Renal cortex interstitium (tissue), 15 donors: ENCODE measurements at places on chromosomes 13 and 19. TPM values are rescaled to one million over a fixed set of nuclear protein-coding genes. Genes with fewer than 3 reads are reported as not detected.
A peak's percentile ranks its signal among the peaks of the same experiment; 100 is the strongest.

VSTM1 gene
- not detected for polyA plus RNA-seq

ZNF415 gene
- polyA plus RNA-seq = 24.0 TPM

RFXAP gene
- polyA plus RNA-seq = 19.5 TPM

SYT5 gene
- polyA plus RNA-seq = 0.47 TPM

PROZ gene
- polyA plus RNA-seq = 4.3 TPM

MUC16 gene
- 0.02 TPM for polyA plus RNA-seq

VSTM2B gene
- polyA plus RNA-seq = 0.64 TPM

DNA sequence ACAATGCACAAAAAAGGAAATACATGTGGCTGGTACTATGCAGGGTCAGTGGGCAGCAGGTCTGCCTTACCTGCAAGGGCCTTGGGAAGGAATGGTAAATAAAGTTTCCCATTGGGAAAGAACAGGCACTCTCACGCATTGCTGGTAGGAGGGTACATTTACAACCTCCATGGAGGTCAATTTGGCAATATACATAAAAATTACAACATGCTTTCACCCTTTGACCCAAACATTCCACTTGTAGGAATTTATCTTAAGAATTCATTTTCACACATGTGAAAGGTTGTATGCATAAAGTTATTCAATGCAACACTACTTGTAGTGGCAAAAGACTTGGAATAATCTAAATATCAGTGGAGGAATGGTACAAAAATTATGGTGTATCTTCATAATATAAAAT is 216.4 kb downstream of the DLEU7 start:
- no peak for DNase-seq

- no peak for DNase-seq
These were observed 296.8 kb upstream of the SGCG start for GRCh38 chr13:22883956-22884355.

DNA sequence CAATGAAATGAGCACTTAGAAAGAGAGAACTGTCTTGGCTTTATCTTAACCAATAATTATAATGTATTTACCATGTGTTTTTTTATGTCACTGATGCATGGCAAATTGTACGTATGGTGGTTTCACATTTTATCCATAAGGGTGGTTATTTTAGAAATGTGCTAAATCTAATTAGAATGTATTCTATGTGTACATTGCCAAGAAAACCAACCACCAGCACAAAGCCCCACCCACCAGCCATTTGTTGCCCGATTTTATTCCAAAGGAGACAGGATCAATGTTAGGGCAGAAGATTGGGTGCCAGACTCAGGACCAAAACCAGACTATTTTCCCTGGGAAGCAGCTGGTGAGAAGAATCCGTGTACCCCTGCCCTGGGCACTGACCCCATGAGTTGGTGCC is 63.0 kb upstream of the SOX1 start:
- no peak for DNase-seq

GRCh38 chr19:40610396-40611064 is 9.4 kb downstream of the LTBP4 start:
- no peak for DNase-seq

GRCh38 chr13:48769107-48769704 is 115.5 kb downstream of the CYSLTR2 start:
- DNase-seq = peak; percentile 71

DNA sequence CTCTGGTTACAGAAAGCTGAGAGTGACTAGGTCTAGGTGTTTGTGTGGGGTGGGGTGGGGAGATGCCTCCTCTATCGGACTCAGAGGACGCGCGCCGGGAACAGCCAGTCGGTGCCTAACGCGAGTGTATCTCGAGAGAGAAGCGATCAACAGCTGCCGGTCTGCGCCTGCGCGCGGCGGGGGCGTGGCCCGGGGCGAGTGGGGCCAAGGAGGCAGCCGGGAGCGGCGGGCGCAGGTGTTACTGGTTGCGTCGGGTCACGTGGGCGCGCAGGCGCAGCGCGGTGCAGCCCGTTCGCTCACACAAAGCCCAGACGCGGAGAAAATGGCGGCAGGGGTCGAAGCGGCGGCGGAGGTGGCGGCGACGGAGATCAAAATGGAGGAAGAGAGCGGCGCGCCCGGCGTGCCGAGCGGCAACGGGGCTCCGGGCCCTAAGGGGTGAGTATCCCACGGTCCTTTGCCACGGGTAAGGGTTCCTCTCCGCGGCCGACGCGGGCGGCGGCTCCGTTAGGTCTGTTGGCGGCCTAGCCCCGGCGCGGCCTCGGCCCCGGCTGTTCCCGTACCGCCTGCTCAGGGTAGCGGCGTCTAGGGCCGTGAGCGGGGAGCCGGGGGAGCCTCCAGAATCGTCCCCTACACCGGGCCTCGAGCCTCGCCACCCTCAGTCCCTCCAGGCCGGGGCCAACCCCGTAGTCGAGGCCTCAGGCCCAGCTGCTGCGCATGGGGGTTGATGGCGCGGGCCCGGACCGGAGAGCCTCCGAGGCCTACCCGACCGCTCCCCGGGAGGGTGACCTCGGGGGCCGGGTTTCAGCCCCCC is at the start of gene HNRNPM:
HNRNPM (plus strand) TSS at position 299 of the 811 bp plus-strand sequence; CDS start at position 323, 24 bp downstream.
- DNase-seq = peak; percentile 96

GRCh38 chr13:45782327-45783045 is 69.1 kb downstream of the SIAH3 start:
- no peak for DNase-seq

DNA sequence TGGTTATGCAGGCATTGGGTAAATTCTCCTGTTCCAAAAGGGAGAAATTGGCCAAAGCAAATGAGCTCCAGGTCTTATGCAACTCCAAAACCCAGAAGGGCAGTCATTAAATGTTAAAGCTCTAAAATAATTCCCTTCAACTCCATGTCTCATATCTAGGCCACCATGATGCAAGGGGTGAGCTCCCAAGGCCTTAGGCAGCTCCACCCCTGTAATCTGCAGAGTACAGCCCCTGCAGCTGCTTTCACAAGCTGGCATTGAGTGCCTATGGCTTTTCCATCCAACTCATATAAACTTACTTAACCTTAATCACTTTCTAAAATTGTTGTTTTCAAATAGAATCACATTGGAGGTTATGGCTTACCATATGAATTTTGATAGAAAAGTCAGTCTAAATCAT is 44.7 kb upstream of the ZNF429 start:
- no peak for DNase-seq

DNA sequence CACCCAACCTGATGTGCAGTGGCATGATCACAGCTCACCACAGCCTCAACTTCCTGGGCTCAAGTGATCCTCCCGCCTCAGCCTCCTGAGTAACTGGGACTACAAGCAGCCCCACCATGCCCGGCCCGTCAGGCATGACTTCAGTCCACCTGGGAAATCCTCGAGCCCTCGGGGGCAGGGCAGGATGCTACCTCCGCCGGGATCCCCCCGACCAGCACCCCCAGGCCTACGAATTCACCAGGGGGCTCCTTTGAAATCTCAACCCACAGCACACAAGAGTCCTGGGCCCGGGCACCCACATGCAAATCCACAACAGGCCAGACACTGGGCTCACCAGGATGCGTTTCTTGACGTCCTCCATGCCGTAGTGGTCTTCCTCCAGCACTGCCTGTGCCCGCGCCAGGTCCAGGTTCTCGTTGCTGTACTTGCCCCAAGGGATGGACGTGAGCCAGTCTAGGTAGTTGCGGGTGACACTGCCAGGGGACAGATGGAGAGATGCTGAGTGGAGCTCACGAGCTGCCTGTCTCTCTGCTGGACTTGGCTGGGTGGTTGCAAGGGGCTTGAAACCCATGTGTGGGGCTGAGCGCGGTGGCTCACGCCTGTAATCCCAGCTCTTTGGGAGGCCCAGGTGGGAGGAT is 10.5 kb downstream of the RPL36 start:
- DNase-seq = no peak

GRCh38 chr19:57637379-57637778 is 4.4 kb downstream of the ZNF211 start:
- DNase-seq = no peak

DNA sequence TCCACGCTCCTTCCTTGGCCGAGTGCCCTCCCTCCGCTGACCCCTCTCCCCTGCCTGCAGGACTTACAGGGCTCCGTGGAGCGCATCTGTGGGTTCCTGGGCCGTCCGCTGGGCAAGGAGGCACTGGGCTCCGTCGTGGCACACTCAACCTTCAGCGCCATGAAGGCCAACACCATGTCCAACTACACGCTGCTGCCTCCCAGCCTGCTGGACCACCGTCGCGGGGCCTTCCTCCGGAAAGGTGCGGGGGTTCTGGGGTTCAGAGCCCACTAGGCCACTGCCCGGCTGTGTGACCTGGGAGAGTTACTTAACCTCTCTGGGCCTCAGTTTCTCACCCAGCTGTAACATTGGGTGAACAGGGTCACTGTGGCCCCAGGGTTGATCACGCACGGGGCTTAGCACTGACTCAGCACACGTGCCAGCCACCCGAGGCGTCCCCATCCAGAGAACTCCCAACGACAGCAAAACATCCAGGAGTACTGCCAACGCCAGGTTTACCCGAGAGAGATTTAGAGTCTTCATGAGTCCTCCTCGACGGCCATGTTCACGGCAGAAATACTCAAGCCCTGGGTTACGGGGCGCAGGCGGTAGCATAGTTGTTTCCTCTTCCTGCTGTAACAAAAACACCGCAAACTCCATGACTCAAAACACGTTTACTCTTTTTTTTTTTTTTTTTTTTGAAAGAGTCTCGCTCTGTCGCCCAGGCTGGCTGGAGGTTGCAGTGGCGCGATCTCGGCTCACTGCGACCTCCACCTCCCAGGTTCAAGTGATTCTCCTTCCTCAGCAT is 9.7 kb upstream of the SPACA4 start:
- DNase-seq = no peak

- no peak for DNase-seq
These were observed 13.6 kb upstream of the LATS2 start for GRCh38 chr13:21075011-21075378.

GRCh38 chr13:95643936-95644598 is 439 bp downstream of the DZIP1 start:
- DNase-seq = no peak

GRCh38 chr13:108734676-108735075 is 105.3 kb downstream of the MYO16 start:
- DNase-seq = no peak

DNA sequence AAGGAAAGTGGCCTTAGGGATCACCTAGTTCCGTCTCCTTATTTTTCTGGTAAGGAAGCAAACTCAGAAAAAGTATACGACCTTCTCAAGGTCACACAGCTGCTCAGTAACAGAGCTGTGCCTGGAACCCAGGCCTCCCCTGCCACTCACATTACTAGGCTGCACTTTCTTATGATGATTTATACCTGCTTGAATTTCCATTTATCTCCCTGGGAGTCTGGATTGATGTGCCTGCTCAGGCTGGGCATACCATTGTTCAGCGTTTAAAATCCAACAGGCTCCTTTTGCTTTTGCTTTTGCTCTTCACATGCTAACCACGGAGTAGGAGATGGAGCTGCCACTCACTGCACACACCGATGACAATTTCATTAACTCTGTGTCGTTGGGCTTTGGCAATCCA is 241.0 kb downstream of the OLFM4 start:
- DNase-seq = no peak

DNA sequence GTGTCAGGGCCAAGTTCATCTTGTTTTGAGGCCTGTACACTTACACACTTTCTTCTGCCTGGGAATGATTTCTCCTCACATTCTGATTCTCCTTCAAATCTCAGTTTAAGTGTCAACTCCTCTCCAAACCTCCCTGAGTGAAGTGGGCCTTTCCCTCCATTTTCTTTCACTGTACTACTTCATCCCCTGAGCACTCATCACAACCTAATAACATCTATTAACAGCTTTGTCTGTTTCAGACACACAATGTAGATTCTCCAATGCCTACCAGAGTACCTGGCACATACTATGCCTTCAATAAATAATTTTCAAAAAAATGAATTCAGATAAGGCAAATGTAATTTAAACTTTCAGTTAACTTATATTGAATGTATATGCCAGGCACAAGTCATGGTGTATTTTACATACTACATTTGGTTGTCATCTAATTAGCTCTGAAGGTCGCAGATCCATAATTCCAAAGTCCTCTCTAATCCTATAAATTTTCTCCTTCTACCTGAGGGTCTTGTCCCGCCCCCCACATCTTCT is 357 bp upstream of the COG6 start:
- no peak for DNase-seq

GRCh38 chr13:79675931-79676660 is 195.1 kb downstream of the NDFIP2 start:
- DNase-seq = no peak

DNA sequence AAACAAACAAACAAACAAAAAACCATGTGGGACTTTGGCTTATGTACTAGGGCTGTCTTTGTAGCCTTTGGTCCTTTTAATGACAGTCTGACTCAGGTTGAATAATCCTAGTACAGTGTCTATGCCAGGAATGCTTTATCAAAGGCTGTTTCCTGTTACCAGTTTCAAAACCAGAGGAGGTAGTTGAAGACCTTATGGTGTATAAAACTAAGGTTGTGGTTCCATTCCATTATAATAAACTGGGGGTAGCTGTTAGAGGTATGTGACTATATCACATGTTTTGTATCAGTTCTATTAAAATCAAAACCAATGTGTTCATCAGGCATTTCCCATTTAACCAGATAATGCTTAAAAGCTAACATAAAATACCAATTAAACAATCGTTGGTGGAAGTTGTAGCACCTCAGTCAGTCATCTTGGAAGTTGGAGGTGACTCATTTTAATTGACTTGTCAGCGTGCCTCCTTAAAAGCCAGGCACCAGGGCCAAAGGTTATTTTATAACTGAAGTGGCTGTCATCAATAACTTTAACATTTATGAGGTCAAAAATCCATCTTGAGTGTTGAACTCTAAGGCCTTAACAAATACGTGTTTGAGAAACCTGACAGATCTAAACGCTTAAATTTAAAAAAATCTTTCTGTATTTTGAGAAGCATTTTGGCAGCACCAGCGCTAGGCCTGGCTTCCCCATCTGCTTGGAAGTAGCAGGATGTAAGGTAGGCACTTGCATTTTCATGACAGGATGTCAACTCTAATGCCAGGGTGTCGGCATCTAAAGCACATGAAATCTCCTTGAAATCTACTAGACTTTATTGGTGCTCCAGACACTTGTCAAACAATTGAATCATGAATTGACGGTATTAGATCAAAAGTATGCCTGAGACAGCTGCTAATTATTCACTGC is 162.5 kb downstream of the LMO7 start:
- no peak for DNase-seq

DNA sequence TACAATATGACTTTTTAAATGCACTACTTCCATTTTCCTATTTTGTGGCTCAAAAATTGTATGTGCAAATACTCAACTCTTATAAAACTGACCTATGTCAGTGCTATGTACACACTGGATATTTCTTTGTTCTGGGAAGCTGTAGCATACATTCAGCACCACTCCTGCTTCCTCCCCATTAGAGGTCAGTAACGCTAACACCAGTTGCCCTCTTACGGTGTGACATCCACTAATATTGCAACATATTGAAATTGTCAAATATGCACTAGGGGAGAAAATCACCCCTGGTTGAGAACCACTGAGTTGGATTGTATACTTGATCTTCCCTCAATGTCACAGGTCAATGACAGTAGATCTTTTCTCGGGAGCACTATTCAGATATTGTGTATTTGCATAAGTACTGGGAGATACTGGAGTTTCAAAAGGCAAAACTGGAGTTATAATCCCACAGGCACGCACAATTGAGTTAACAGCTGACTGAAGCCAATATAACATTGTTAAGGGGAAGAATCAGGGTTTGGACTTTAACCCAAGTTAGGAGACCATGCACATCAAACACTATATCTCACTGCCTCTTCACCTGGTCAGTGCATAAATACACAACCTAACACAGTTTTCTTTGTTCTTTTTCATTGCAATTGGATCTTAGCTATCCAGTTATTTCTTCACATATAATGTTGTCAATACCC is 1276.5 kb upstream of the MIR17HG start:
- no peak for DNase-seq

GRCh38 chr13:52850396-52851136 is 2.1 kb upstream of the PCDH8 start:
- DNase-seq = peak; percentile 68

GRCh38 chr19:19657397-19657783 is 6.1 kb downstream of the ATP13A1 start:
- no peak for DNase-seq

- no peak for DNase-seq
These were observed 209.2 kb downstream of the KCTD12 start for GRCh38 chr13:76677043-76677442.
